NCI-H526 treated with DMSO at 0.1 percent for 48 hours (cell line): ENCODE measurements at places on chromosomes 7 and 10.

- DNase-seq: no peak
These were observed 44.1 kb downstream of the HGF start for GRCh38 chr7:81725812-81726127.

DNA sequence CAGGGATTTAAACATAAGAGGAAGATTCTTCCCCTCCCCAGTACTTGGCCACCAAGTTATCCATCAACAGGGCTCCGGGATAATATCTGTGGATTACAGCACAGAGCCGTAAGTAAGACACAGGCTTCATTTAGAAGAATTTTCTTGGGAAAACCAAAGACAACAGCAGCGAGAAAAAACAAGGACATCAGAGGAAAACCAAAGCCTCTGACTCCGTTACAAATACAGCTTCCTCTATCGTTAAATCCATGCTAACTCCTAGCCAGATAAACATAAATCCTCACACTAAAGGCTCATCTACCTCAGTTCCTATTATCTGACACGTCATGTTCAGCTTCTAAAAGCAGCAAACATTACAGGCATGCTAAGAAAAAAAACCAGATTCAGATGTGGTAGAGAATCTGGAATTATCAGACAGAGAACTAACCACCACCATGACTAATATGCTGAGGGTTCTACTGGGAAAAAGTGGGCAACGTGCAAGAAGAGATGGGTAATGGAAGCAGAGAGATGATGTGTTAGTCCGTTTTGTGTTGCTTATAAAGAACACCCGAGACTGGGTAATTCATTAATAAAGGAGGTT, 48.4 kb downstream of the BRI3 start:
- no peak for DNase-seq

DNA sequence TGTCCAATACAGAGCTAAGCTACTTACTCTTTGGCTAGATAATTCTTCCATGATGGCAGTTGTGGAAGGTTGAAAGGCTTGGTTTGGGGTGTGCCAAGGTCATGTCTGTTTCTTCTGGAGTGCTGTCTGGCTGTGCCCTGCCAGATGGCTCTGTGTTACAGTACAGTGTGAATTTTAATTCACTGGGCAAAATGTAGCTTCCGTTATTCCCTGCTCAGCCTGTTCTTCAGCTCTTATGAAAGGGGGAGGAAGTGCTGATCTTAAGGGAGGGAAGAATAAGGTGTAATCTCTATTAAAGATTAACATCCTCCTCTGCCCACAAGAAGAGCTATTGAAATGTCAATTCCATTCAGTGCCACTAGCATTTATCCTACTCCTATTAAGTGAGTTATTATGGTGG, 52.2 kb downstream of the SND1 start:
- no peak for DNase-seq

DNA sequence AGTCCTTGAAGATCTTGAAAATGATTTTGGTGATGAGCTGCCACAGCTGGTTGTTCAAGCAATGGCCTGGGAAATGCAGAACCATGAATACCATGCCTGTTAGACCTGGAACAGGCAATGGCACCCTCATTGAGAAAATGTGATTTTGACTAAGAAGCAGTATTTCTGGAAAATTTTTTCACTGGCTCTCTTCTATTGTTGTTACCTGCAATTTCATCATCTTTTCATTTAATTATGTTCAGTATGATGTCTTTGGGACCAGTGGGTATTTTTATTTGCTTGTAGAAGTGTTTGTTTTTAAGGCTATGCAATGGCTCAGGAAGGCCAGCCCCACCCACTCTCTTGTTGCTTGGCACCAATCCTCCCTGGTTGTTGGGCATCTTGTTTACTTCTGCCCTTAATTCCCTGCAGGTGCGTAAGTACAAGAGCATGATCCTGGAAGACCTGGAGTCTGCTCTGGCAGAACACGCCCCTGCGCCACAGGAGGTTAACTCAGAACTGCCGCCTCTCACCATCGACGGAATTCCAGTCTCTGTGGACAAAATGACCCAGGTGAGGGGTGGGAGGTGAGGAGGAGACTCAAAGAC, 78.6 kb downstream of the NRF1 start:
- no peak for DNase-seq

- DNase-seq: no peak
These were observed 103.0 kb upstream of the KLF6 start for GRCh38 chr10:3887885-3888476.

DNA sequence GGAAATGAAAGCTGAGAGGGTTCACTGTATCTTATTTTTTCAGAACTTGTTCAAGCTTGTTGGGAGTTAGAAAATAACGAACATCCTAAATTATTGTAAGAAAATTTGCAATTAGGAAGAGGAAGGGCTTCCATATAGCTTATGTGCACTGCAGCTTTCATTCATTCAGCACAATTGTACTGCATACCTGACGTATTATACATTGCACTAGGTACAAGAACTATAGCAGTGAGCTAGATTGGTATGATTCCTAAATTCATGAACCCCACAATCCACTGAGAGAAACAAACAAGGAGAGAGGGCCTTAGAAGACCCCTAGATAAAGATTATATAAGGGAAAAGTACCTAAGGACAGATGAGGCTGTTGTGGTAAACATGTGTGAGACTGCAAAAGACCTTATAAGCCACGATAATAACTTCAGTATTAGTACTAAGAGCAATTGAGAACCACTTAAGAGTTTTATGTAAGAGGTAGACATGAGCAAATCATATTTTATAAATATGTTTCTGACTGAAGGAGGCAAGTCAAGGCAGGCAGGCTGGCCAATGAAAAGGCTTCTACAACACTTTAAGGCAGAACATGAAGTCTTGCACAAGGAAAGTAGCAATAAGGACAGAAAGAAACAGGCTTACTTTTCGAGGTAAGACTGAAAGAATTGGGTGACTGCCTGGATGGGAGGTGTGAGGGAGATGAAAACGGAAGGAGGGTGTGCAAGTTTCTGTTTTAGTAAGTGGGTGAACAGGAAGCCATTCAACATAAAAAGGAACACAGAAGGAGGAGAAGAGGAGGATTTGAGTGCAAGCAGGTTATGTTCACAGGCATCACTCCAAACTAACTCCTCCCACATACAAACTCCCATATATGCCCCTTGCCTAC, 77.9 kb upstream of the LRRN3 start:
- DNase-seq: no peak

DNA sequence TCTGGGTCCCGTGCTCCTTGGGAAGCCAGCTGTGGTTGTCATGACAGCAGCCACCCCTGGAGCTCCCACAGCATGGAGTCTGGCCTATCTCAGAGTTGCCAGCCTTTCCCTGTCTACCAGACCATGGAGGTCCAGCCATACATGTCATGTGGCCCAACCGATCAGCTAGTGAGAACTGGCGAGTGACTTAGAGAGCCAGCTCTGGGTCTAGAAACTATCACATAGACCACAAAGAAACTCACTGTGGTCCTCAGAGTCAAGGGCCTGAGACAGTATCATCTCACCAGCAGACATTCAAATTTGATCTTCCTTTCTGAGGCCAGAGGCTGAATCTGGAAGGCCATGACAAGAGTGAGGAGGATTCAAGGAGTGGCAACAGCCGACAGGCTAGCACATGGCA, 223.3 kb upstream of the GPR26 start:
- DNase-seq: no peak

- no peak for DNase-seq
These were observed 18.4 kb downstream of the SMURF1 start for GRCh38 chr7:99125505-99125865.

GRCh38 chr10:118687472-118687871, 67.3 kb downstream of the CACUL1 start:
- no peak for DNase-seq
